ENCODE measurements at places on chromosomes 5 and 9. TPM values are rescaled to one million over a fixed set of nuclear protein-coding genes. Genes with fewer than 3 reads are reported as not detected.

- no peak for DNase-seq
These were observed 46.5 kb downstream of the STOM start for GRCh38 chr9:121323449-121324151.

GRCh38 chr9:100668024-100668423 is 90.1 kb downstream of the CAVIN4 start:
- no peak for DNase-seq

GRCh38 chr9:116861321-116861720 is 174.2 kb downstream of the TRIM32 start:
- DNase-seq, result no peak

- no peak for DNase-seq
These were observed 38.5 kb downstream of the TTC1 start for GRCh38 chr5:160047423-160047822.

- DNase-seq, result no peak
These were observed 30.7 kb upstream of the ERAP1 start for GRCh38 chr5:96838201-96839070.

GRCh38 chr9:81389569-81389993 is 299.8 kb downstream of the TLE1 start:
- no peak for DNase-seq

- no peak for DNase-seq
These were observed 29.8 kb downstream of the CCDC192 start for GRCh38 chr5:127732963-127733362.

GRCh38 chr5:68067976-68068603 is 147.5 kb upstream of the PIK3R1 start:
- DNase-seq, result no peak

- DNase-seq, result no peak
These were observed 81.3 kb downstream of the NR3C1 start for GRCh38 chr5:143322176-143322575.

- DNase-seq, result no peak
These were observed 85.5 kb downstream of the TEK start for GRCh38 chr9:27194401-27195091.

BTNL8 gene
- total RNA-seq, result not detected

GPR151 gene
- not detected for total RNA-seq

NIM1K gene
- 0.13 TPM for total RNA-seq

NR2F1-AS1 gene
- not detected for total RNA-seq

RMRP gene
- 26,070 TPM for total RNA-seq

SH3RF2 gene
- not detected for total RNA-seq

PFN3 gene
- total RNA-seq, result not detected

CERT1 gene
- total RNA-seq, result 19.4 TPM
